ENCODE measurements at places on chromosomes 11 and 22.
A peak's percentile ranks its signal among the peaks of the same experiment; 100 is the strongest.

- peak; percentile 93 for DNase-seq
These were observed 1.5 kb upstream of the MALAT1 start for GRCh38 chr11:65497141-65498041.

- DNase-seq = no peak
These were observed 223.9 kb upstream of the FOLH1 start for GRCh38 chr11:49432242-49432848.

- DNase-seq = no peak
These were observed 31.4 kb downstream of the LRP5 start for GRCh38 chr11:68343761-68344256.

- DNase-seq = peak; percentile 76
These were observed 36.9 kb upstream of the LINC01488 start for GRCh38 chr11:69444381-69445130.

- peak; percentile 94 for DNase-seq
These were observed 8.2 kb upstream of the NAP1L4 start for GRCh38 chr11:3000032-3000961.

GRCh38 chr22:26587991-26588613, 1.8 kb downstream of the TPST2 start:
- no peak for DNase-seq

DNA sequence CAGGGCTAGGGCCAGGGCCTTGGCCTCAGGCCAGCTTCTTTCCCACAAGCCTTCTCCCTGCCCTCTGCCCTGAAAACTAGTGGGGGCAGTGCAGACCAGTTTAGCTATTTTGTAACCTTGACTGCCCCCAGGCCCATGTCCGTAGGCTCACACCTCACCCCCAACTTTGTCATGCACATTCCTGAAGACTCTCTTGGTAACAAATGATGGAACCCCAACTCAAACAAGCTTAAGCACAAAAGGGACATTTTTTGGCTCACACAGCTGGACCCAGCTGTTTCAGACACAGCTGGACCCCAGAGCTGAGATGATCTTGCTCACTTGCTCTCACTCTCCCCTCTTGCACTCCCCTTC, 46.6 kb downstream of the KCNQ1OT1 start:
- DNase-seq = no peak

GRCh38 chr11:84396521-84396920, 1110.4 kb upstream of the CCDC90B start:
- DNase-seq = peak; percentile 71
